ENCODE measurements at places on chromosomes 13 and 19.

GRCh38 chr19:49744946-49745381, 18.1 kb downstream of the TSKS start:
- H3K36me3 ChIP-seq = no peaks in the 10 kb centered on the region
- no peaks in the 10 kb centered on the region for H3K4me1 ChIP-seq
- no peaks in the 10 kb centered on the region for H3K27me3 ChIP-seq

GRCh38 chr19:5361407-5361806, 20.8 kb upstream of the PTPRS start:
- peaks cover 5% of the 10 kb centered on the region for H3K27me3 ChIP-seq
- H3K27ac ChIP-seq = no peak overlapping the region
- no peak overlapping the region for H3K4me3 ChIP-seq
- H3K4me1 ChIP-seq = no peaks in the 10 kb centered on the region
- DNase-seq = no peak

DNA sequence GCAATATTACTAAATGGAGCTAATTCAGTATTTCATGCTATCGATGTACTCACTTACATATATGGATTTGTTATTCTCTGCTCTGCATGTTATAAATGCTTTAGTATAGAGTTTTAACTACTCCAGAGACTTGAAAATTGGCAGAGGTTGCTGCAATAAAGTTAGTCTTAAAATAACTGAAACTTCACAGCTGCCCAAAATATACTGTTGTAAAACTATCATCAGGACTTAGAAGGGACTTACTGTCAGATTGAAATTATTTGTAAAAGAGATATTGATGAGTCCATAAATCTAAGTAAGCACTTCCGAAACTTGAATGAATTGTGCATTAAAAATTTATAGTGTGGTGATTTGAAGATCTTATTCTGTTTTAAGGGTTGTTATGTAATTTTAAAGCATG, 1178.2 kb upstream of the PCDH20 start:
- H3K4me1 ChIP-seq = no peaks in the 10 kb centered on the region
- no peak overlapping the region for H3K27ac ChIP-seq
- H3K27me3 ChIP-seq = no peaks in the 10 kb centered on the region
- H3K36me3 ChIP-seq = no peaks in the 10 kb centered on the region

- H3K27me3 ChIP-seq = peaks cover 7% of the 10 kb centered on the region
- H3K4me1 ChIP-seq = no peaks in the 10 kb centered on the region
- no peak overlapping the region for H3K4me3 ChIP-seq
These were observed 1.1 kb upstream of the CHST8 start for GRCh38 chr19:33620611-33621010.

DNA sequence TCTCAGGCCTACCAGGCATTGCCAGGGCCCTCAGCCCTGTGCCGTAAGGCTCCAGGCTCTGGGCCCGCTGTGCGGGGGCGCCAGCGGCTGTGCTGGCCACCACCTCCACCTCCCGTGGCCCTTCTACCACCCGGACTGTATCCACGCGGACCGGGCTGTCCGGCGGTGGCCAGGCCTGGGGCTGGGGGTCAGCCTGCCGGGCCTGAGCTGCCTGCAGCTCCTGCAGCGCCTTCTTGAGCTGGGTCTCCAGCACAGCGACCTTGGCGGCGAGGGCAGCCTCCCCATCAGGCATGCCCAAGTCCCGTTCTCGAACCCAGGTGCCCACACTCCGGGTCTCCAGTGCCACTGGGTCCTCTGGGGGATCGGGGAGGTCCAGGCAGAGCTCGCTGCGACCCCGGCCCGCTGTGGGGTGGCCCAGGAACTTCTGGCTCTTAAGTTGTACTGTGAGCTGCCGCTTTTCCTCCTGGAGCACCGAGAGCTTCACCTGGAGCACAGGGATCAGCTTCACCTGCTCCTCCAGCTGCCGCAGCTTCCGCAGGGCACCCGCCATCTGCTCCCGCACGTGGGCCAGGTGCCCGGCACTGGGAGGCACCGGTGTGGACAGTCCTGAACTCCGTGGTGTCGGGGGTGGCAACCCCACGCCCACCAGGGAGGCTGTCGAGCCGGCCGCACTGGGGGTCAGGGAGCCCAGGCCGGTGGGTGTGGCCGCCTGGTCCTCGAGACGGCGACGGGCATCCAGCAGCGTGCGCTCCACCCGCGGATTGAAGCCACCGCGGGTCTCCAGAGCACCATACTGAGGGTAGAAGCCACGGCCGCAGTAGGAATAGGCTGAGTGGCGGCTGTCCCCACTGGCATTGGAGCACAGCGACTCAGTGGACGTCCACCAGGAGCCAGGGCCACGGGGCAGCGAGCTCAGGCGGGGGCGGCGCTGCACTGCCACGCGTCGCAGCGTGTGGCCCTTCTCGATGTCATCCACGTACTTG, 4.1 kb downstream of the KANK2 start:
- no peak for DNase-seq
- no peaks in the 10 kb centered on the region for H3K27me3 ChIP-seq
- no peak overlapping the region for H3K4me3 ChIP-seq
- H3K36me3 ChIP-seq = no peaks in the 10 kb centered on the region
- peaks cover 9% of the 10 kb centered on the region for H3K4me1 ChIP-seq

- no peak for DNase-seq
- H3K27me3 ChIP-seq = no peaks in the 10 kb centered on the region
- H3K27ac ChIP-seq = no peak overlapping the region
- H3K4me1 ChIP-seq = no peaks in the 10 kb centered on the region
- H3K4me3 ChIP-seq = no peak overlapping the region
These were observed 753.0 kb upstream of the SGCG start for GRCh38 chr13:22427783-22428182.

DNA sequence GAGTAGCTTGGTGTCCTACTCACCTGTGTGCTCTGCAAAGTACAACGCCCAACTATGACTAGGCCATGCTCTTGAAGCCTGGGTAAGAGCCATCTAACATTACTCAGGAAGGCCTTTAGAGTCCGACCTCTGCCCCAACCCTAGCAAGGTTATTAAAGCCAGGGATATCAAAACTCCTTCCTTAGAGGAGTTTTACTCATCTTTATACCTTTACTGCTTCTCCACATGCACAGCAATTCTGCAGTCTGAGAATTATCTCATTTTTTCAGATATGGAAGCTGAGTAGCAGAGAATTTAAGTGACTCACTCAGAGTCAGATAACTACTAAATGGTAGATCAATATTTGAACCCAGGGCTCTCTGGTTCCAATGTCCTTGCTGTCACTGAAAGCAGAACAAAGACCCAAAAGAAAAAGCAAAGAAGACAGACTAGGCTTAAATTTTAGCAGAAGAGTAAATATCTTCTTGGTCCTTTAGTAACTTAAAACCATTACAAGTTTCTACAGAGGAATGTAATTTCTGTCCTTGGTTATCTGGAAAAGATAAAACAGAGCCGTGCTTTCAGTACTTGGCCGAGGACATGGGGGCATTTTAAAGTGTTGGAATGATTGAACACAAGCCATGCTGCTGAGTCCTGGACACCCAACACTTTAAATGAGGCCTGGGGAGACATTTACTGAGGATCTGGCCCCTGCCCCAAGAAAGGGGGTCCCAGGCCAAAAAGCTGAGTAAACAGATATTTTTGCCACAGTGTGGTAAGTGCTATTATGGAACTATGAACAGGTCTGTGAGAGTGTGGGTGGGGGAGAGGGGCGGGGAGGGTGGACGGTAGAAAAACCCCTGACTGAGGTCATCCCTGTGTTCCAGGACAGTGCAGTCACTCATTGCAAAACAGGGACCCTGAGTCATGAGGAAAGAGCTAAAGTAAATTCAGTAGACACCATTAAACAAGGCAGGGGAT, 18.4 kb upstream of the KPNA3 start:
- no peaks in the 10 kb centered on the region for H3K36me3 ChIP-seq
- H3K27ac ChIP-seq = no peak overlapping the region
- H3K4me3 ChIP-seq = no peak overlapping the region
- no peaks in the 10 kb centered on the region for H3K27me3 ChIP-seq
- DNase-seq = no peak

All from CD8-positive, alpha-beta memory T cell (primary cell).